Activated T-cell treated with anti-CD3 and anti-CD28 coated beads, Interleukin-2, amount 50 U/mL, for 72 hours (primary cell): ENCODE measurements at places on chromosomes 4 and X. TPM values are rescaled to one million over a fixed set of nuclear protein-coding genes. Genes with fewer than 3 reads are reported as not detected.

GNL3L gene
- total RNA-seq, result 55.7 TPM

SSX4B gene
- not detected for total RNA-seq

GRCh38 chrX:131617182-131617581 lies 73.3 kb downstream of the OR13H1 start:
- DNase-seq, result no peak

DNA sequence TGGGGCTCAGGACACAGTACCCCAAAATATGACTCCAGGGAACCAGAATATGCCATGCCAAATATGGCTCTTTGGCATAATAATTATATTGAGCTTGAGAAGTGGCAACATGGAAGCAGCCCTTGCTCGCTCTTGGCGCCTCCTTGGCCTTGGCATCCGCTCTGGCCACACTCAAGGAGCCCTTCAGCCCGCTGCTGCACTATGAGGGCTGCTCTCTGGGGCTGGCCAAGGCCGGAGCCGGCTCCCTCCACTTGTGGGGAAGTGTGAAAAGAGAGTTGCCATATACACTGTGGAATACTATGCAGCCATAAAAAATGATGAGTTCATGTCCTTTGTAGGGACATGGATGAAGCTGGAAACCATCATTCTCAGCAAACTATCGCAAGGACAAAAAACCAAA lies 18.4 kb upstream of the HERC6 start:
- no peak for DNase-seq
